ENCODE measurements at places on chromosomes 12 and 14.

GRCh38 chr14:102510616-102511520, 1.3 kb upstream of the ANKRD9 start:
- DNase-seq, result no peak

DNA sequence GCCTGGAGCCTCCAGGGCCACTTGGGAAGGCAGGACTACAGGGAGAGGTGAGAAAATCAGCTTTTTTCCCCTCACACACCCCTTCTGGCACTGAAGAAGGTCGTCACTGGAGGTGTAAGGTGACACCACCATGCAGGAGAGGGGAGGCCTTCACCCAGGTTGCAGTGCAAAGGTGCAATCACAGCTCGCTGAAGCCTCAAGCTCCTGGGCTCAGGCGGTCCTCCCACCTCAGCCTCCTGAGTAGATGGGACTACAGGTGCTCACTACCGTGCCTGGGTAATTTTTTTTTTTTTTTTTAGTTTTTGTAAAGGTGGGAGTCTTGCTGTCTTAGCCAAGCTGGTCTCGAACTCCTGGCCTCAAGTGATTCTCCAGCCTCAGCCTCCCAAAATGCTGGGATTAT, 93.6 kb downstream of the TNFAIP2 start:
- no peak for DNase-seq

GRCh38 chr12:49847161-49847560, 4.3 kb upstream of the BCDIN3D start:
- no peak for DNase-seq

GRCh38 chr12:46369474-46370379, 2.8 kb downstream of the SLC38A2 start:
- no peak for DNase-seq

- DNase-seq, result no peak
These were observed at the start of gene CCDC184 for GRCh38 chr12:48183091-48183875. TSS of gene CCDC184 (plus strand) at chr12:48183644. CDS start at chr12:48184123, 479 bp downstream.

GRCh38 chr12:55771736-55772135, 28.8 kb downstream of the GDF11 start:
- DNase-seq, result no peak

DNA sequence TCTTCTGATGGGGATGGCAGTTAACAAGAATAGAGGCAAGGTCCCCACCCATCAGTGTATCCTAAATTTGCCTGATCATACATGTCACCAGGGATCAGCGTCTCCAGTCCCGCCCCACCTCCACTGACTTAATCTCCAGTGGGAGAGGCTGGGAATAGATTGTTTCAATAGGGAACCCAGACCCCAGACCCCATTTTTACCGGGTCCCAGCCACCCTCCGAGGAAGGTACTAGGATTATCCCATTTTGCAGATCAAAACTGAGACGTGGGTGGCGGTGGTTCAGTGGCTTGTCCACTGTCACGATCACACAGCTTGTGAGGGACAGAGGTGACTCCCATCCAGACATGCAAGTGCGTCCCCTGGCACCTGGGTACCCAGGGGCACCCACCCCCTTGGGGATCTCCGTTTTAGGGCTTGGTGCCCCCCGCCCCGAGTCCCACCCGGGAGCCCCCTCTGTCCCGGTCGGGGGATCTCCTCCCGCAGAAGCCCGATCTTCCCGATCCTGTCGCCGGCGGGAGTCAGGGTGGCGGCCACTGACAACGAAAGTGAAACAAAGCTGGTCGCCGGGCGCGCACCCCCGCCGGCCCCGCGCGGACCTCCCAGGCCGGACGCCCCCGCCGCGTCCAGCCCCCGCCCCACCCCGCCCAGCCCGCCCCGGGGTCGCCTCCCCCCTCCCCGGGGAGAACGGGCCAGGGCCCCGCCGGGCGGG, 523 bp downstream of the WSB2 start:
- no peak for DNase-seq

GRCh38 chr12:31298515-31298910, 27.4 kb downstream of the SINHCAF start:
- DNase-seq, result no peak

GRCh38 chr12:98725476-98726247, 80.6 kb downstream of the APAF1 start:
- DNase-seq, result peak; percentile 13

DNA sequence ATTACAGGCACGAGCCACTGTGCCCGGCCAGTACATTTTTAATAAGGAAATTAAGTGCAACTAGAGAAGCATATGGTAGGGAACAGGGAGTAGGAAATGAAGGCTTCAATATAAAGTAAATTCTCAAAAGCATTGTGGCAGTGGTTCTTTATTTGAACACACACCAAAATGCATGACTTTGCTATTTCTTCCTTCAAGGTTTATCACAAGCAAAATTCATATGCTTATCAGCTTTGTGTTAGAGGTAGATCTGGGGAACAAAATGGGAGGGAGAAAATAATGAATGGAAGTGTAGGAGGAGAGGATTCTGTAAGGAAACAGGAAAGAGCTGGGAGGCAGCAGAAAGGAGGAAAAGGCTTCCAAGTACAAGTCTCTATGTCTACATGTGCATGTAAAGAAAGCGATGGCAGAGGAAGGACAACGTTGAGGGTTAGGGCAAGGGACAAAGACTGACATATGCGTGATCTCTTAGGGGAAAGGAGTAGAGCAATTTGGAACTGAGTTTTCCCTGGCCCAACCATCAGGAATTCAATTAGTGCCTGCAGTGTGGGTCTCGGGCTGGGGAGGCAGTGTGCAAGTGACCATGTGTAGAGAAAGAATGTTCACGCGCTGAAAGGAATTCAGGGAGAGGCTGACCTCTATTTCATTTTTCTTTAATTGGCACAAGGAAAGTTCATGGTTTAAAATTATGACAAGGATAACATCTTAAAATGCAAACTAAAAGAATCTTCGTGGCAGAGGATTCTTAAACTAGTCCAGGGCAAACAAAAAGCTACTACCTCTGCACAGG, 22.9 kb upstream of the RASSF8 start:
- DNase-seq, result no peak

DNA sequence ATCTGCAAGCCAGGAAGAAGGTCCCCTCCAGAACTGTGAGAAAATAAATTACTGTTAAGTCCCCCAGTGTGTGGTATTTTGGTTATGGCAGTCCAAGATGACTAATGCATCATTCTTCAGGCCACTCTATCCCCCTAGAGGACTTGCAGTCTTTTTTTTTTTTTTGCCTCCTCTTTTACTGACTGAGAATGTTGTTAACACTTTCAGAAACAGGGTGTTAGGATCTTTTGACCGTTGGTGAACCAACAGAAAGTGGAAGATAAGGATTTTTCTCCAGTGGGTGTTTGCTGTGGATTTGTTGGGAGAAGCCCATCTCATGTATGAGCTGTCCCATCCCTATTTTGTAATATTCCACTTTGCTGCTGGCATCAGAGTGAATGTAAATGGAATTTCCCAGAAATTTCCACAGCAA, 37.8 kb downstream of the MARK3 start:
- peak; percentile 11 for DNase-seq

- no peak for DNase-seq
These were observed 26.9 kb downstream of the BATF start for GRCh38 chr14:75549169-75549568.

DNA sequence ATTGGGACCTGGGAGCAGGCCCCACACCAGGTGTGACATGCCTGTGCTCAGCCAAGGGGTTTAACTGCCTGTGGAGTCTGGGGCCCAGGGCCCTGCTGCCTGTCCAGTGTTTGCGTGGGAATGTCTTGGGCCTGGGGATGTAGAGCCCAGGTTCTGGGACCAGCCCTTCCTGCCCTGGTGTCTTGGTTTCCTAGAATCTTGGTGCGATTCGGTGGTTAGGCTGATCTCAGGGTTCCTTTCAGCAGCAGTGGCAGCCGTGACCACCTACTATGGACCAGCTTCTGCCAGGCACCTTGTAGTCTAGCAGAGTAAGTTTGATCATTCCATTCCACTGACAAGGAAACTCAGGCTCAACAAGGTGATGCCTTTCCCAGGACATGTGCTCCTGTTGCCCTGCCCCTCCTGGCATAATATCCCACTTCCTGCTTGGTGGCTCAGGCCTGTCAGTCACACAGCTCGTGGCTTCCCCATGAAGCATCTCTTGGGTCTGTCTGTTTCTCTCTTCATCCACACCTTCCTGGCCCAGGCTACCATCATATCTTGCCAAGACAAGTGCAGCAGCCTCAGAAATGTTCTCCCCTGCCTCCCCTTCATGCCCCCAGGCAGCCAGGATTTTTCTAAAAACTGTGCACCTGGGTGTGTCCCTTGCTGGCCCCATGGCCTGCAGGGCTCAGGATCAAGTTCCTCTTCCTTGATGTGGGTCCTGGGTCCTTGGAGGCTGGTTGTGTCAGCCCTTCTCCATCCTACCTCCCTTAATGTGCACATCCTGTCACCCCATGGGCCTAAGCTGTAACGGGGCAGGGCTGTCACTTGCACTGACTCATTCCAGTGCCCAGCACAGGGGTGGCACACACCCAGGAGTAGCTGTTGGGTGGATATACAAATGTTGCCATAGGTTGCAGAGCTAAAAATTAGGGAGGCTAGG, 101.6 kb downstream of the SLC25A47 start:
- DNase-seq, result no peak

DNA sequence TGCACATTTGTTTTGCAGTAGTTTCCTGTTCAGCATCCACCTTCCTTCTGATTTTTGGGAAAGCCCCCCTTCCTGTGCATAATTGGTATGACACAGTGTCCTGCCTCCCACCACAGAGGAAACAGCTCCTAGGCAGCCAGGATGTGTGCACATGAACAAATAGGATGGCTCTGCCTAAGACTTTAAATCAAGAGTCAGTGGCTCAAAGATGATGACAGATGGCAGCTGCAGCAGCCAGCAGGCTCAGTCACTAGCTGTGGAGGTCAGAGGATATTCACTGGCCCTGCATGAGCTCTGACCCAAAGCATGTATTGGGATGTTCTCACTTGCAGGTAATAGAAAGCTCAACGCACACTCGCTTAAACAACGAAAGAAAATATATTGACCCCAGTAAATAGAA, 90.3 kb downstream of the KCNK10 start:
- no peak for DNase-seq

- DNase-seq, result no peak
These were observed 296.3 kb upstream of the PRKD1 start for GRCh38 chr14:30223966-30224365.

GRCh38 chr12:24721191-24721590, 227.7 kb downstream of the BCAT1 start:
- DNase-seq, result no peak

GRCh38 chr12:43292699-43293098, 259.3 kb downstream of the ADAMTS20 start:
- peak; percentile 23 for DNase-seq

- no peak for DNase-seq
These were observed 155.0 kb downstream of the DAD1 start for GRCh38 chr14:22434030-22434429.

- DNase-seq, result no peak
These were observed 50.9 kb downstream of the KCNA5 start for GRCh38 chr12:5094551-5094950.

DNA sequence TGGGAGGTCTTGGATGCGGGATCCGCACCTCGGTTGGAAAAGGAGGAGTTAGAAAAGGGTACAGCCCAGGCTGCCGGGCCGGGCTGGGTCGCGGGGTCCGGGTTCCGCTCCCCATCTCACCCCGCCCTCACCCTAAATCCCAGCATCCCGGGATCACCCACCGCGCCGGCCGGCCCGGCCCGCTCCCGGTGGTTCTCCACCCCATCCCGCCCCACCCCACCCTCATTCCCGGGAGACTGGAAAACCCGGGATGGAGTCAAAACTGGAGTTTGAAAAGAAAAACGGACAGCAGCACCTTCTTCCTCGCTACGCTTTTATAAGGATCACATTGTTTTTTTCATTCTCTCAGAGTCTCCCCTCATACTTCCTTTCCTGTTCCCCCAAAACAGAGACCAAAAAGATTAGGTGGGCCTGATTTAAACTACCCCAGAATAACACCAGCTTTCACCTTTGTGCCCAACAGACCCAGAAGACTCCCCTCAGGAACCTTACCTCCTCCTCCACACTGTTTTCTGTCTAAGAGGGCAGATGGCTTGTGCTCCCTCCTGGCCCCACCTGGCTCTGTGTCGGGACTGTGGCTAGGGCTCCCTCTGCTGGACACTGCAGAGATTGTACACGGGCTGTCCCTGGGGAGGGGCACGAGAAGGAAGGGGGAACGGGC, 2.8 kb downstream of the GLI1 start:
- DNase-seq, result peak; percentile 79

GRCh38 chr12:27273114-27273513, 29.0 kb downstream of the STK38L start:
- DNase-seq, result no peak

DNA sequence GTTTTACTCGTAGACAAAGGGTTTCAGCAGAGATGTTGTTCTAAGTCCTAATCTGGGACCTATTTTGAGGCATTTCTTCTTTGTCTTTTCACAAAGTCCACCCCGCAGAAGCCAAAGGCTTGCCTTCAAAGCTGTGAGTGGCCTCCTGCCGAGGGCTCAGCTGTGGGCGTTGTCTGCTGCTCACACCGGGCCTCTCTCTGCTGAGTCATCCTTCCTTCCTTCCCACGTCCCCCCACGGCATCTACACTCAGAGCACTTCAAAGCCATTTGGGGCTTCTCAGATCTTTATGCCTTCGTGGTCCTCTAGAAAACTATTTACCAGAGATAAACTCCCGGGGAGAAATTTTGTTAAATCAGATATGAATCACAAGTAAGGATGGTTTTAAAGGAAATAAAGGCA, 115.9 kb upstream of the TMPO start:
- peak; percentile 42 for DNase-seq

GRCh38 chr14:74919421-74920165, 3.5 kb downstream of the RPS6KL1 start:
- peak; percentile 9 for DNase-seq

GRCh38 chr12:46292754-46293402, 24.0 kb upstream of the SLC38A1 start:
- DNase-seq, result no peak

GRCh38 chr12:89752341-89752740, 43.7 kb upstream of the ATP2B1 start:
- no peak for DNase-seq

DNA sequence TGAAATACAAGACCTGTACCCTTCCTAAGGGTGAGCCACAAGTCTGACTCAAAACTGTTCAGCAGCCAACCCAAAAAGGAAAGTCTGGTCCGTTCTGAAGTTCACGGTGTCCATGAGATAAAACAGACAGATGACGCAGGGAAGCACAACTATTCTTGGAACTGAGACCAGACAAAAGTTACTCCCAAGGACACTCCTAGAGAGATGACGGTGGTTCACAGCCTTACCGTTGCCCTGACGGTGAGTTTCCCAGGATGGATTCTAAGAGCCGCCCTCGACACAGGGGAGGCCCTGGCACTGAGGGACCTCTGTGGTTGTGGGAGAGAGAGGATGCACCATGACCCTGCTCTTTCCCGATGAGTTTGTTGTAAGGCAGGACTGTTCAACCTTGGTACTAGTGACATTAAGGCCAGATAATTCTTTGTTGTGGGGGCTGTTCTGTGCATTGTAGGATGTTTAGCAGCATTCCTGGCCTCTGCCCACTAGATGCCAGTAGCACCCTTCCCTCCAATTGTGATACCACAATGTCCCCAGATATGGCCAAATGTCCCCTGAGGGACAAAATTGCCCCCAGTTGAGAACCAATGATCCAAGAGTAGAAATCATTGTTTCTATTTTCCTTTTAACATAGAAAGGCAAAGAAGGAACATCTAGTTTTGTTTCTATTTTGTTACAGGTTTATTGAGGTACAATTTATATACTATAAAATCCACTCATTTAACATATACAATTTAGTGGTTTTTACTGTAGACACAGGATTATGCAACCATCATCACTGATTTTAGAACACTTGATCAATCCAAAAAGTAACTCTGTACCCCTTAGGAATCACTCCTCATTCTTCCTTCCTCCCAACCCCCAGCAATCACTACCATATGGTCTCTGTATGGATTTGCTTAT, 23.0 kb downstream of the OR10P1 start:
- no peak for DNase-seq
